HS-27A (cell line): ENCODE measurements at places on chromosomes 16 and 17.

DNA sequence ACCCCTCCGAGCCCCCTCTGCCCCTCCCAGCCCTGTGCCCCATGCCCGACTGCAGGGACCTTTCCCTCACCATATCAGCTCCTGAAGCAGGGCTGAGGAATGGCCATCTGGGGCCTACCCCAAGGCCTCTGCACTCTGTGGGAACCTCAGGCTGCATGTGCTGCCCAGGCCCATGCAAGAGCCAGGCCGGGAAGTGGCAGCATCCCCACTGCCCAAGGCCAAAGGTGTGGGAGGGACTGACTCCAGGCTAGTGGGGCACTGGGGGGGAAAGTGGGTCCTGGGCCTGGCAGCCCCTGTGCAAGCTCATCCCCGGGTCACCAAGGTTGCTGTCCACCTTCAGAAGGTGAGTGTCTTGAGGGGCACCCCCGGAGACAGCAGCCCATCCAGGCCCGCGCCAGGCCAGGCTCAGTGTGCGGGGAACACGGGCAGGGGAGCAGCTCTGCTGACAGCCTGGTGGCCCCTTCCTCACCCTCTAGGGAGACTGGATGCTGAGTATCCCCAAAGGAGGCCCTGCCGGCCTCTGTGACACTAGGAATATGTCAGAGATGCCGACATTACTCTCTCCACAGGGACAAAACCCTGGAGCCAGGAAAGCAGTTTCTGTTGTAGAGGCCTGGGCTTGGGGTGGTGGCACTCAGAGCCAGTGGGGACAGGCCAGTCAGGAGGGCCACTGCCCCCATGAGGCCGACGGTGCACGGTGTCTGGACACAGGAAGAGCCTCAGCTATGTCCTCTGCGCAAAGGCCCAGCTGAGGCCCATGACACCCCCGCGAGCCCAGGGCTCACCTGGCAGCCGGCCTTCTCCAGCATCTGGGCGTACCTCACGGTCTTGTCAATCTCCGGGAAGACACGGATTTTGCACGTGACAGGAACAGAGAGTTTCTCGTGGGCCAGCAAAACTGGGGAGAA lies 3.3 kb downstream of the DUS1L start:
- DNase-seq, result no peak

DNA sequence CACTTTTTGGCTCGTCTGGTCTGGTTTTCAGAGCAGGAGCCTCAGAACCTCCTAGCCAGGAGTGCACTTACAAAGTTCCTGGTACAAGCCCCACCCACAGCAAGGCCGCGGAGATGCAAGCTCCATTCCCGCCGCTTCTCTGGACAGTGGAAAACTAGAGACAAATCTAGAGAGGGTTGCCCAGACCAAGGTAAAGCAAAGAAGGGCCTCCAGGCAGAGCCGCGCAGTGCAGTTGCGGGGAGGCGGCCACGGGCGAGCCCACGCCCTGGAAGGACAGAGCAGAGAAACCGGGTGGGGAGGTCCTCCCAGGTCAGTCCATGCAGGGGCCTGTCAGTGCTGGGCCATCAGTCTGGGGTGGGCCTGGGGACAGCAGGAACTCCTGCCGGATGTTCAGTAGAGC lies 11.0 kb upstream of the OSGIN1 start:
- DNase-seq, result no peak

GRCh38 chr17:2406903-2407790 lies 6.3 kb upstream of the MNT start:
- DNase-seq, result peak; percentile 87

DNA sequence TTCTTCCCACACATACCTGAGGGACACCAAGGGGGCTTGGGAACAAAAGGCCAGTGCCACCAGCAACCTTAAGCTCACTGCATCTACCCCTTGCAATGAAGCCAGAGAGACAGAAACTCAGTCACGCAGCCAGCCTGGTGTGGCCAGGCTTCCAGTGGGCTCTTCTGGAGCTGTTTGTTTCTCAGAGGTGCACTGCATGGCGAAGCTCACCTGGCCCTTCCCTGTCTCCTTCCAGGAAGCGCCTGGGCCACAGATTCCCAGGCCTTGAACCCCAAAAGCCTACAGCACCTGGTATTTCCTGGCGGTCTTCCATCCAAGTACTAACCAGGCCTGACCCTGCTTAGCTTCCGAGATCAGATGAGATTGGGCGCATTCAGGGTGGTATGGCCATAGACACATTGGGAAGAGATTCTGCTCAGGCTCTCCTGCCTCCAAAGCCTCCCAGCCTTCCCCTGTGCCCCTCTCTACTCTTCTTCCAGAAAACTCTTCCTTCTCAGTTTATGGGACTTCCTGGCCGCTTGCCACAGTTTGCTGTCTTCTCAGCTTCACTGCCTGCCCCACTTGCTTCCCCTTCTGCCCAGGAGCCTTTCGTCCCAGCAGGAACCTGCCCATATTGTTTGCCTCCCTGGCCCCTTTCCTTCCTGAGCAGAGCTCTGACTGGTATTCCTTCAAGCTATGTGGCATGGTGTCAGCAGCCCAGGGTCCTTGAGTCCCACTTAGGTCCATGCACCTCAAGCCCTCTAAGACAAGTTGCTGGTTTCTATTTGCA lies 1.6 kb downstream of the CISD3 start:
- no peak for DNase-seq

GRCh38 chr17:58318627-58319172 lies 9.9 kb downstream of the TSPOAP1 start:
- no peak for DNase-seq

DNA sequence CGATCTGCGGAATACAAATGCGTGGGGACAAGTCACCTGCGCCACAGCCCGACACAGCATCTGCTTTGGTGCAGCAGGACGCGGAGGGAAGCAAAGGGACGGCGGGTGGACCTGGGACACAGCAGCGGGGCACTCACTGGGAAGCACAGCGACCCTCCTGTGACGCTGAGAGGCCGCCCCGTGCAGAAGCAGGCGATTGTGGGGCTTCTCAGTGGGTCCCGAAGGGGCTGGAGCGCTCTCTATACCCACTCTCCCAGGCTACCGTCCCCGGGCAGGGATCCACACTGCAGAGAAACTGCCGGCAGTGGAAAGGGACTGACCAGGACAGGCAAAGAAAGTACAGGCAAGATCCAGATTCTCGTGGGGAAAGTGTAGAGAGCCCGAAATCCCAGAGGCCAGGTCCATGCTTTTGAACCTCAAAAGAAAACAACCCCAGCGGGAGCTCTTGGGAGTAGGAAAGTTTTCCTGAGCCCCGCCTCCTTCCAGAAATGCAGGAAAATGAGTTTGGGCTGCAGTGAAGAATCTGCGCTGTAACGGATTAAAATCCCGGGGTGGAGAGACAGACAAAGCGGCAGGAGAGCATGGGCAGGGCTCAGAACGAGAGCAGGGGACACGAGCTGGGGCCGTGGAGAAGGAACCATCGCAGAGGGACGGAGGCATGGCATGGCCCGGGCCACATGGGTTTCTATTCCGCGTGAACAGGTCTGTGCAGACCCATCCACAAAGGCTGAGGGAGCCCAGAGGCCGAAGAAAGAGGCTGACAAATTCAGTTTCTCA lies 12.7 kb downstream of the COX4I1 start:
- DNase-seq, result no peak

- DNase-seq, result no peak
These were observed 35.2 kb upstream of the CBX4 start for GRCh38 chr17:79874329-79874981.

DNA sequence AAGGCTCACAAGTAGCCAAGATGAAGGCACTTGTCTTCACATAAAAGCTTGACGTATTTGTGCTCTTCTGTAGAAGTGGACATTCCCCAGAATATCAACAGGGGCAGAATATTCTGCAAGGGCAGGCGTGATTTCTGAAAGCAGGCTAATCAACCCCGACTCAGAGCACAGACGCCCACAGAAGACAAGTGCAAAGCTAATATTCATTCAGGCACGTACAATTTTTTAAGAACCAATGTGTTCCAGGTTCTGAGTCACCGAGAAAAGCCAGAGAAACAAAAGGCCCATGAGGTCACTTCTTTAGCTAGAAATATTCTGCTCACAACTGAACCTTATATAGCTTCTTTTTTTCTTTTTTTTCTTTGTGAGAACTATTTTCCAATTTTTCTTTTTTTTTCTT lies 121.6 kb downstream of the DNAH9 start:
- no peak for DNase-seq

DNA sequence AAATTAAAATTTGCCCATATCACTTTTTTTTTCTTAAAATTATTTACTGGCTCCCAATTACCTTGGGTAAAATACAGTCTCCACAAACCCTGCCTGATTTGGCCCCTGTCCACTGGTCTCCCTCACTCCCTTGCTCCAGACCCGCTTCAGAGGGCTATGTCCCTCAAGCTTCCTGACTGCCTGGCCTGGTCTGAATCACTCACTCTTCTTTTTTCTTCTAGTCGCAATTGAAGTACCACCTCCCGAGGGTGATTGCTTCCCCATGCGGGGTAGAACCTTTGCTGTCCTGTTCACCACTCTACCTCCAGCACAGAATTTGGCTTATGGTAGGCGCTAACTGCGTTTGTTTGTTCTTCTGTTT lies 598 bp upstream of the PGAP3 start:
- no peak for DNase-seq

DNA sequence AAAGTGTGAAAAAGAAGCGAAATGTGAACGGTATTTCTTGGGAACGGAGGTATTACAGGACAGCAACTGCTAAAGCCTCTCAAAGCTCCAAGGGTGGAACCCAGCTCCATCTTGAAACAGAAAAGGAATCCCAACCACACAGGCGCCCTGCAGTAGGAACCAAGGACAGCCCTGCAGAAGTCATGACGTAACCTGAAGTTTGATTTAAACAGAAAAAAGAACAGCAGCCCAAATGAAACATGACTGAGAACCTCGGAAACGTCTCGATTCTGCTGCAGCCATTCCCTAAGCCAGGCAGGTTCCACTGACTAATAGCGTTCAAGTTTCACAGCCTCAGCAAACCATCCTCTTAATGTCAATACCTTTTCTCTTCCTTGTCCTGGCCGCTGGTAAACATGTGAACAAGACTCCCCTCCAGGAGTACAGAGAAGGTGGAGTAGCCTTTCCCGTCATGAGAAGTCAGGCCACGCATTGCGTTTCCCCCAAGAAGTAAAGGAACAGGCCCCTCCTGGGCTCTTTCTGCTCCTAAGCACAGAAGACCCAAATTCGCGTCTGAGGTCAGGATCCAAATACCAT lies 20.1 kb downstream of the SIAH1 start:
- no peak for DNase-seq

DNA sequence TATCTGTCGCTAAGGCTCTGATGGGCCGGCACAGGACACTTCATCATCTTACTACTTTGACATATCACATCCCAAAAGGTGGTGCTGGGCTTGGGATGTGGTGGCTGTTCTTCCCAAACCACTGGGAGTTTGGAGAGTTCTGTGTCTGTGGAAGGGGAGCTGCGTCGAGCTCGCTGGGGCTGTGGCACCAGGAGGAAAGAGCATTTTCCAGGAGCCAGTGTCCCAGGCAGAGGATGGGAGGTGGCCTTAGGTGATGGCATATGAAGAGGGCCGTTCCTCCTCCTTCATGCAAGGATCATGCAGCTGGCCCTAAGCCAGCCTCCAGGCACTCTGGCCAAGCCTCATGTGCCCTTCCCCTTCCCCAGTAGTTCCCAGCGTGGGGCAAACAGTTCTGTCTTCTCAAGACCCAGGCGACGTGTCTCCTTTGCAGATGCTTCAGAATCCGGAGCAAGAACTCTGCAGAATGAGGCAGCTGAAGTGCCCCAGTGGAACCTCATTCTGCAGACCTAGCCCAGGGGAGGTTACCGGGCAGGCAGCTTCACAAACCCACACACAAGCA lies 89.4 kb upstream of the TNRC6C start:
- DNase-seq, result no peak

GRCh38 chr17:31842195-31843069 lies 16.6 kb downstream of the COPRS start:
- no peak for DNase-seq

GRCh38 chr16:50696126-50696525 lies 2.7 kb downstream of the NOD2 start:
- no peak for DNase-seq

- no peak for DNase-seq
These were observed 87.2 kb upstream of the SMIM36 start for GRCh38 chr17:55598495-55598894.

GRCh38 chr16:2429771-2430663 lies 770 bp downstream of the CCNF start:
- DNase-seq, result no peak

DNA sequence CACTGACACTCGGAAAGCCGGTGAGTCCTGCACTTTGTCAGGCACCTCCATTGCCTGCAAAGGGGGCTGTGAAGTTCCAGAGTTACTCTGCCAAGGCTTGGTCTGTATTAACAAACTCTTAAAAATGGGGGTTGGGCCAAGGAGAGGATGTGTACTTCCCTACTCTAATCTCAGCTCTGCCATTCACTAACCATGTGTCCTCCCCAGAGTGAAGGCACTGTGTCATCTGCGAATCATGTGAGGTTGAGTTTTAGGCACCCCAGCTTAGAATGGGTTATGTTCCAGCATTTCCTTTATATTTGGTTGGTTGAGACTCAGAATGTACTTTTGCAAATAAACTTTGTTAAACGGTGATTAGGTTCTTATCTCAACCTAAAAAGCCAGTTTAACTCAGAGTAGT lies 24.9 kb downstream of the ERCC4 start:
- no peak for DNase-seq

DNA sequence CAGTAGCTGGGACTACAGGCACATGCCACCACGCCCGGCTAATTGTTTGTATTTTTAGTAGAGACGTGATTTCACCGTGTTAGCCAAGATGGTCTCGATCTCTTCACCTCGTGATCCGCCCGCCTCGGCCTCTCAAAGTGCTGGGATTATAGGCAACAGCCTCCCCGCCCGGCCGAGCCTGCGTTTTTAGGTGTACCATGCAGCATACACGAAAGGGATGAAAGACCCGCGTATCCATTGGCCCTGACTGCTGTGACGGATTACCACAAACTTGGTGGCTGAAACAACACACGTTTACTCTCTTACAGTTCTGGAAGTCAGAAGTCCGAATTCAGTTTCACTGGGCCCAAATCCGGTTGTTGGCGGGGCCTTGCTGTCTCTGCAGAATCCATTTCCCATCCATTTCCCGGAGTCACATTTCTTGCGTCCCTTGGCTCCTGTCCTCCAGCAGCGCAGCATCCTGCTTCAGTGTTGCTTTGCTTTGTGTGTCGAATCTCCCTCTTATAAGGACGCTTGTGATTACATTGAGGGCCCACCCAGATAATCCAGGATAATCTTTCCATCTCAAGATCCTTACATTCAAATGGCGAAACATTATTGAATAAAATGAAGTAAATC lies 8.3 kb upstream of the GUCY2D start:
- no peak for DNase-seq

GRCh38 chr16:60485872-60486489 lies 1550.3 kb downstream of the CDH8 start:
- no peak for DNase-seq

- no peak for DNase-seq
These were observed 970 bp downstream of the EPN2 start for GRCh38 chr17:19238167-19238505.

DNA sequence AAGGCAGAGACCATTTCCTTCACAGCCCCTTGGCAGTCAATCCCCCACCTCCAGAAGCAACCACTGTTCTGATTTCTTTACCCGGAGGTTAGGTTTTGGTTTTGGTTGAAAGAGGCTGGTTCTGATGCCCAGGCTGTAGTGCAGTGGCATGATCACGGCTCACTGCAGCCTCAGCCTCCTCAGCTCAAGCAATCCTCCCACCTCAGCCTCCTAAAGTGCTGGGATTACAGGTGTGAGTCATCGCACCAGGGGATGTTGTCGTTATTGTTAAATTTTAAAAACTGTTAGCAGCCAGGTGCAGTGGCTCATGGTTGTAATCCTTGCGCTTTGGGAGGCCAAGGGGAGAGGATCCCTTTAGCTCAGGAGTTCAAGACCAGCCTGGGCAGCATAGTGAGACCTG lies 3.0 kb upstream of the CTRB2 start:
- DNase-seq, result no peak
